Urinary bladder (tissue), 4 donors: ENCODE measurements at places on chromosomes 3 and 15. TPM values are rescaled to one million over a fixed set of nuclear protein-coding genes. Genes with fewer than 3 reads are reported as not detected.

SLC51A gene
- not detected for total RNA-seq

CAMK1 gene
- 28.7 TPM for total RNA-seq

PDE8A gene
- 82.3 TPM for total RNA-seq

ZPLD1 gene
- total RNA-seq, result 0.16 TPM

GOLGA6L1 gene
- not detected for total RNA-seq

UBAP1L gene
- 3.9 TPM for total RNA-seq

LSMEM2 gene
- 0.79 TPM for total RNA-seq

FOXB1 gene
- not detected for total RNA-seq

CADM2 gene
- total RNA-seq, result 2.7 TPM

CTXN2 gene
- not detected for total RNA-seq

CSPG4 gene
- total RNA-seq, result 30.6 TPM

ROPN1 gene
- total RNA-seq, result not detected

EFHB gene
- not detected for total RNA-seq

LRRC15 gene
- total RNA-seq, result 0.11 TPM

HESX1 gene
- total RNA-seq, result 2.3 TPM

FSD2 gene
- 1.2 TPM for total RNA-seq

DPPA2 gene
- not detected for total RNA-seq

GATM gene
- total RNA-seq, result 83.8 TPM

SV2B gene
- 4.5 TPM for total RNA-seq

NLGN1 gene
- total RNA-seq, result 51.8 TPM

RHOV gene
- 9.3 TPM for total RNA-seq

ALPK3 gene
- total RNA-seq, result 7.2 TPM

SLC27A2 gene
- total RNA-seq, result 3.5 TPM

LACTB gene
- total RNA-seq, result 14.4 TPM

NSMCE3 gene
- 10.2 TPM for total RNA-seq

SLC22A14 gene
- total RNA-seq, result 0.16 TPM
